H7 (cell line): ENCODE measurements at places on chromosomes 13 and 19.
A peak's percentile ranks its signal among the peaks of the same experiment; 100 is the strongest.

- no peak for DNase-seq
Measured at GRCh38 chr13:107067381-107067780, 499.4 kb upstream of the ARGLU1 start.

GRCh38 chr13:83150616-83151307 is 731.5 kb downstream of the SLITRK1 start:
- DNase-seq, result no peak

GRCh38 chr19:49515767-49516166 is 3.3 kb downstream of the FCGRT start:
- DNase-seq, result no peak

- DNase-seq, result no peak
Measured at GRCh38 chr13:24091080-24091479, 69.4 kb upstream of the SPATA13 start.

GRCh38 chr19:13056052-13056660 is 46.5 kb downstream of the LYL1 start:
- DNase-seq, result peak; percentile 87

GRCh38 chr13:93290503-93290902 is 63.9 kb downstream of the GPC6 start:
- DNase-seq, result no peak

GRCh38 chr13:32951580-32951979 is 64.6 kb upstream of the KL start:
- no peak for DNase-seq

DNA sequence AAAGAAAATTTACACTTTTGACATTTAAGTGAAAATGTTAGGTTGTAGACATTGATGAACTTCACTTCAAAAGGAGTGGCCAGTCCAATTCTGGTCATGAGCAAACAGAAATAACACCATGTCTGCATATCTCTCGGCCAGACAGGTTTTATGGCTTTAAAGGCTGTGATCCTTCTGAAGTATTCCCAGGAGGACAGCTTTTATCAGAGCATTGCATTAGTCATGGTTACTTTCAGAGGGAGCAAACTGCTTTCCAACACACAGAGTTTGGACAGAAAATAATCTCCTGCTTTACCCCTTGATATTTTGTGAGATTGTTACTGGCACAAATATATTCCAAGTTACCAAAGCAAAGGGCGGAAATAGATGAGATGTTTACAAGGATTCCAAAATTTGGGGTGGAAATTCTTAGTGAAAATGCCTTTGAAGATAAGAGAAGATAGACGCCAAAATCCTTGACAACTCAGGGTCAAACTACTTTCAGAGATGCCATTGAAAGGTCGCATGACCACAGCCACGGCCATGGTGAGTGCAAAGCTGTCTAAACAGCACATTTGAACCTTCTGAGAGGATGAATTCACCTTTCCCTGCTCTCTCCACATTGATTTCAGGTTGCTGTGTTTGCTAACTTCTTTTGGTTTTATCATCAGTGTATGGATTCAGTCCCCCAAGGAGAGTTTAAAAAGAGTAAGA is 584.5 kb upstream of the SGCG start:
- no peak for DNase-seq

GRCh38 chr19:3210347-3211017 is 14.0 kb upstream of the CELF5 start:
- DNase-seq, result peak; percentile 96

GRCh38 chr13:21326155-21327031 is 132.7 kb downstream of the ZDHHC20 start:
- peak; percentile 86 for DNase-seq

GRCh38 chr13:39415008-39415802 is 187.8 kb downstream of the LHFPL6 start:
- DNase-seq, result no peak

- DNase-seq, result peak; percentile 77
Measured at GRCh38 chr13:51243832-51244231, 21.6 kb downstream of the FAM124A start.

GRCh38 chr13:76874479-76874878 is 11.7 kb downstream of the KCTD12 start:
- DNase-seq, result no peak

GRCh38 chr13:98509271-98510155 is 67.4 kb downstream of the STK24 start:
- DNase-seq, result no peak

- DNase-seq, result no peak
Measured at GRCh38 chr19:11234486-11235075, 4.8 kb upstream of the ANGPTL8 start.

DNA sequence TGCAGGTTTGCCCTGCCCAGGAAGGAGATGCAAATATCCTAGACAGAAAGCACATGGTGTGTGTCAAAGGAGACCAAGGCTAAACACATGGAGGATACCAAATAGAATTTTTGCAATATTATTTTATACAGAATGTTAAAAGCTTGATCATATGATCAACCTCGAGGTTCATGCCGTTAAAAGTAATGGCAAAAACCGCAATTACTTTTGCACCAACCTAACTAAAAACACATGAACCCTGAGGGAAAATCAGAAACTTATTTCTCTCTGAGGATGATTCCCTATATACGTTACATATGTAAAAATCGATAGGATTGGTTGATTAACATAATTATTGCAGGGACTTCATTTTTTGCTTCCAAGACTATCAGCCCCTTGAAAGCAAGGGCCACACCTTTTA is 88.1 kb downstream of the MZT1 start:
- no peak for DNase-seq

- DNase-seq, result peak; percentile 93
Measured at GRCh38 chr19:4064496-4065260, 2.0 kb downstream of the ZBTB7A start.

DNA sequence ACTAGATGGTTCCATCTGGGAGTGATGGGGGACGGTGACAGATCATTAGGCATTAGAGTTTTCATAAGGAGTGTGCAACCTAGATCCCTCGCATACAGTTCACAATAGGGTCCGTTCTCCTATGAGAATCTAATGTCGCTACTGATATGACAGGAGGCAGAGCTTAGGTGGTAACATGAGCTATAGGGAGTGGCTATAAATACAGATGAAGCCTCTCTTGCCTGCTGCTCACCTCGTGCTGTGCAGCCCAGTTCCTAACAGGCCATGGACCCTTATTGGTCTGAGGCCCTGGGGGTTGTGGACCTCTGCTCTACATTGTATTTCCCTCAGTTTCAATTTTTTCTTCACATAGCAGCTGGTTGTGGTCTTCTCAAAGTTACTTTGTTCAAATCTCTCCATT is 56.5 kb downstream of the CDK8 start:
- no peak for DNase-seq

DNA sequence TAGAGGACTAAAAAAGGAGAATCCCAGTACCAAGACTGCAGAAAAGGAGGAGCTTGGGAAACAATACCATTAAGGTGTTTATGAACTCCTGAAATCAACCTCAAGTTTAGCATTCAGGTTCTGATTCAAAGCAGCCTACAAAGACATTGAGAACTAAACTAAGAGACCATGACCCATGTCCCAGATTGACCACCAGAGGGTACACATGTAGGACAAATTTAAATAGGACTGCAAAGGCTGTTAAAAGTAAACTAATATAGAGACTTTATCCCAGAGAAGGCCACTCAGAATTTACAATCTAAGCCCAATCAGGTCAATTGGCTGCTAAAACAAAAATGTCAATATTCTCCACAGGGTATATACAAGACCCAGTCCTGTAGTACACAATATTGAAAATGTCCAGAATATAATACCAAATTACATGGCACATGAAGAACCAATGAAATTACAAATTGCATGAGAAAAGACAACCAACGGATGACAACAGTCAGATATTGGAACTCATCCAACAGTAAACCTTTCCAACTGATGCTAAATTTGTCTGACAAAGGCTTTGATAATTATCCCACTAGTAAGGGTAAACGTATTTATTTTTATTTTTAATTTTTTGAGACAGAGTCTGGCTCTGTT is 682.4 kb downstream of the UQCRFS1 start:
- DNase-seq, result peak; percentile 26

DNA sequence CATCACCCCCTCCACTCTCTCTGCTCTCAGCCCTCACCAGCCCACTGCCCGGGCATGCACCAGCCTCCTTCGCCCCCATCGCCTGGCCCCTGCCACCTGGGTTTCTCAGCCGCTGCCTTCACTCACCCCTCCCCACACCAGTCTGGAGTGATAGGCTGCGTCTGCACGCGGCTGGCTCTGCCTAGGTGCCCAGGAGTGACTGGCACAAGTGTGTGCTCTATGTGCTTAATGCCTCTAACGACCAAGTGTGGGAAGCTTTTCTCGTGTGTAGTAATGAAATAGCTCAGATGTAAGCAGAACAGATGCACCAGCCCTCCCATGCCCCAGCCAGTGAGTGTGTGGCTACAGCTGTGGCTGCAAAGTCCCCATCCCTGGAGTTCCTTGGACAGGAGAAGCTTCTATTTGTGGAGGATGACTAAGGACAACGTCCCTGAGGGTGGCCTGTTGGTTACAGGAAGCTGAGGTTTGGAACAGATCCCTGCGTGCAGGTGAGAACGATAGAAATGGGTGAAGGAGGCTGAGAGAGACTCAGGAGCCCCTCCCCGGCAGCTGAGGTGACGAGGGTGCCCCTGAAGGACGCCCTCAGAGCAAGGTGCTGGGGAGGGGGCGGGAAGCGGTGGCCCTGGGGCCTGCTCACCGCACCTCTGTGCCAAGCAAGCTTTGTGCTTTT is 35.6 kb downstream of the ATP11A start:
- DNase-seq, result peak; percentile 64

DNA sequence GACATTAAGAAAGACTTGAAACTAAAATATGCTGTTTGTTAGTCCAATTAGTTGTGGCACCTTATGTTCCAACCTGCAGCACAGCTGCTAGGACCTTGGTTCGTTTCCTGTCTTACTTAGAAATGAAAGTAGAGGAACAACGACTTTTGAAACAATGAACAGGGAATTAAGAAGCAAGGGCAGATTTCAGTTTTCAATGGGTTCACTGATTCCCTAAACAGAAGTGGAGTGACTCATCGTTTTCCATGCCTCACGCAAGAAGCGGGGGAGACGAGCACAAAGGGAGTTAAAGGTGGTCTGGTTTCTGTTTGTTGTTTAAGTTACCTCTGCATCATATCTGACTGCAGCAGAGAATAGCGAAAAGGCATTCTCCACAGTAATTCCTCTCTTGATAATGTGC is 44.8 kb downstream of the PHF11 start:
- DNase-seq, result no peak

DNA sequence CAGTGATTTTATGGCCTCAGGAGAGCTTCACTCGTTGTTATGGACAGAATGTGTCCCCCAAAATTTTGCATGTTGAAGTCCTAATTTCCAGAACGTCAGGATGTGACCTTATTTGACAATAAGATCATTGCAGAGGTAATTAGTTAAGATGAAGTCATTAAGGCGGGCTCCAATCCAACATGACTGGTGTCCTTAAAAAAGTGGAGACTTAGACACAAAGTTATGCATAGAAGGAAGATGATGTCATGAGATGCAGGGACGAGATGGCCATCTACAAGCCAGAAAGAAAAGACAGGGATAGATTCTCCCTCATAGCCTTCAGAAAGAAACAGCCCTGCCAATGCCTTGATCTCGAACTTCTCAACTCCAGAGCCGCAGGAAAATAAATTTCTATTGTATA is 25.8 kb upstream of the SPATA13 start:
- no peak for DNase-seq

DNA sequence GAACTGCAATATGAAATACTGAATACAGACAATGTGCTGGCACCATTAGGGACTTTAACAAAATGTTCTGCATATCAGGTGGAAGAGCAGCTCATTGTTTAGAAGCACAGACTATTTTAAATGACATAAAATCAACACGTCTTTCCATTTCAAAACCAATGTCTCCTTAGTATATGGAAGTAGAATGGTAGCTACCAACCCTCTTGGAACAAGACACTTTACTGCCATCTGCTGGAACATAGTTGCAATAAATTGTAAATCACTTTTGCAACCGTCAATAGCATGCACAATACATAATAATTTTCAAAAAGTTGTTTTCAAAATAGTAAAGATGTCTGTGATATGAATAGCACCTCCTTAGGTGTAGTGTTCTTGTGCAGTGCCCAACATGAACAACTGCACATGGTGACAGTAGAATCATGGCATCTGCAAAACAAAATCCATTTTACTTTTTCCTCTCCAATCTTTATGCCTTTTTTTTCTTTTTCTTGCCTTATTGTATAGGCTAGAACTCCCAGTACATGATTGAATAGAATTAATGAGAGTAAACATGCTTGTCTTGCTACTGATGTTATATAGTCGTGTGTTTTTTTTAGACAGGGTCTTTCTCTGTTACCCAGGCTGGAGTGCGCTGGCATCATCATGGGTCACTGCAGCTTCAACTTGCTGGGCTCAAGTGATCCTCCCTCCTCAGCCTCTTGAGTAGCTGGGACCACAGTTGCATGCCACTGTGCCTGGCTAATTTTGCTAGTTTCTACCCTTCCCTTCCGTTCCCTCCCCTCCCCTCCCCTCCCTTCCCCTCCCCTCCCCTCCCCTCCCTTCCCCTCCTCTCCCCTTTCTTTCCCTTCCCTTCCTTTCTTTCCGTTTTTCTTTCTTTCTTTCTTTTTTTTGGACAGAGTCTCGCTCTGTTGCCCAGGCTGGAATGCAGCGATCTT is 7.8 kb upstream of the LYPD5 start:
- peak; percentile 44 for DNase-seq

- peak; percentile 37 for DNase-seq
Measured at GRCh38 chr19:48342841-48343540, 17.6 kb downstream of the EMP3 start.

- no peak for DNase-seq
Measured at GRCh38 chr19:48818234-48818820, 7.5 kb upstream of the BCAT2 start.

DNA sequence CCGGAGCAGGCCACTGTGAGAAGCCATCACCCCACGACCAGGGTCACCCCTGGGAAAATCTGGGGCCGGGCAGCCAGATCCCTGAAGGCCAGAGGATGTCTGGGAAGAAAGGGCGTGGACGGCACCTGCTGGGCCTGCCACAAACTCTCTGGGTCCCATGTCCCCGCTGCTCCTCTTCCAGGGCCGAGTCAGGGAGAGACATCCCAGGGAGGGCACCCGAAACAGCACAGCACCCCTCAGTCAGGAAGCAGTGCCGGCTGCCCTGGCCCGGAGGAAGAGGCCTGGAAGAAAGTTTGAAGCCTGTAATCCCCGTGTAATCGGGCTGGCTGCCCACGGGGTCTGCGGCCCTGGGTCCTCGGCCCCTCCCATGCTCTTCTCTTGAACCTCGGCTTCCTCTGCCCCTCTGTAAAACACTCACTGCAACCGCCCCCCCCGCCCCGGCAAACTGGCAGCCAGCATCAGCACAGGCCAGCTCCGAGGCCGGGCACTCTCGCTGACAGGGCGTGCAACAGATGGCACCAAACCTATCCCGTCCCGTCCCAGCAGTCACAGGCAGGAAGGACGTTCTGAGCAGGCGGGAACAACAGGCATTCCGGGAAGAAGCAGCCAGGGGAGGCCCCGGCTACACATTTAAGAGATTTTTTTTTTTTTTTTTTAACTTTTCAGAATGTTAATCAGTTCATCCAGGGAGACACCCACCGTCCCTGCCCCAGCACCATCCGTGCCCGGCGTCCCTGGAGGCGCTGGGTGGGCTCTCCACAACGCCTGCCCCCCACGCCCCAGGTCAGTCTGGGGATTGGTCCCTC is 1.5 kb downstream of the SBNO2 start:
- peak; percentile 83 for DNase-seq

- DNase-seq, result peak; percentile 50
Measured at GRCh38 chr19:3019211-3019854, 9.7 kb downstream of the TLE2 start.

GRCh38 chr13:26710166-26710565 is 50.4 kb downstream of the GPR12 start:
- DNase-seq, result no peak

- no peak for DNase-seq
Measured at GRCh38 chr19:43607238-43608205, 4.4 kb upstream of the SRRM5 start.

GRCh38 chr13:28318496-28318895 is 176.4 kb downstream of the FLT1 start:
- no peak for DNase-seq

GRCh38 chr19:47540748-47541147 is 25.9 kb upstream of the NAPA start:
- DNase-seq, result peak; percentile 86
